Activated T-helper 17 cell treated with anti-CD3 and anti-CD28 coated beads, Interleukin-2, amount 50 U/mL, for 72 hours (primary cell): ENCODE measurements at places on chromosomes 5 and 9. TPM values are rescaled to one million over a fixed set of nuclear protein-coding genes. Genes with fewer than 3 reads are reported as not detected.

Gene ECM2
- not detected for total RNA-seq

Gene PLEKHG4B
- 0.11 TPM for total RNA-seq

Gene STK32A
- not detected for total RNA-seq

Gene MYMK
- total RNA-seq, result not detected

Gene SELENOP
- total RNA-seq, result not detected

Gene CARD9
- 6.4 TPM for total RNA-seq

Gene PCDHAC2
- not detected for total RNA-seq

Gene SLC25A25
- 12.7 TPM for total RNA-seq

Gene ZER1
- 28.5 TPM for total RNA-seq

Gene TMEM252
- not detected for total RNA-seq

Gene CAMSAP1
- total RNA-seq, result 46.2 TPM

Gene PCDHB12
- total RNA-seq, result not detected

Gene PAEP
- total RNA-seq, result not detected

Gene ANKRD31
- 0.32 TPM for total RNA-seq

Gene CDC25C
- 19.7 TPM for total RNA-seq

Gene CORO2A
- 9.9 TPM for total RNA-seq

Gene UGT3A1
- not detected for total RNA-seq

Gene HBEGF
- total RNA-seq, result 22.9 TPM

Gene MLLT3
- total RNA-seq, result 54.9 TPM

Gene PDCD1LG2
- total RNA-seq, result 1.5 TPM

Gene AOPEP
- 16.4 TPM for total RNA-seq

Gene FSD1L
- 3.4 TPM for total RNA-seq

Gene FOXD4L4
- total RNA-seq, result 0.15 TPM

Gene TBC1D9B
- 116 TPM for total RNA-seq

Gene ANKH
- total RNA-seq, result 101 TPM

Gene SPATA31D4
- not detected for total RNA-seq

Gene PSAT1
- 14.1 TPM for total RNA-seq

Gene ZNF346
- total RNA-seq, result 18.5 TPM

Gene SPINK6
- not detected for total RNA-seq

Gene OR1J2
- total RNA-seq, result not detected

Gene SLCO6A1
- not detected for total RNA-seq

Gene MSX2
- not detected for total RNA-seq

Gene SPINK4
- total RNA-seq, result not detected

Gene STPG3
- not detected for total RNA-seq

Gene IFNA13
- not detected for total RNA-seq

Gene C1QTNF3
- total RNA-seq, result 5.4 TPM
